MM.1S (cell line): ENCODE measurements at places on chromosomes 1 and 21.

- 0 out of 2 replicates have a peak, but pooled peaks cover 4% of the 10 kb centered on the region for H3K36me3 ChIP-seq
- no peaks in the 10 kb centered on the region for H3K27me3 ChIP-seq
- no peak overlapping the region for H3K27ac ChIP-seq
- no peak for DNase-seq
- H3K4me1 ChIP-seq, result no peaks in the 10 kb centered on the region
Observed at GRCh38 chr1:223774134-223774814, 61.9 kb downstream of the CAPN2 start.

DNA sequence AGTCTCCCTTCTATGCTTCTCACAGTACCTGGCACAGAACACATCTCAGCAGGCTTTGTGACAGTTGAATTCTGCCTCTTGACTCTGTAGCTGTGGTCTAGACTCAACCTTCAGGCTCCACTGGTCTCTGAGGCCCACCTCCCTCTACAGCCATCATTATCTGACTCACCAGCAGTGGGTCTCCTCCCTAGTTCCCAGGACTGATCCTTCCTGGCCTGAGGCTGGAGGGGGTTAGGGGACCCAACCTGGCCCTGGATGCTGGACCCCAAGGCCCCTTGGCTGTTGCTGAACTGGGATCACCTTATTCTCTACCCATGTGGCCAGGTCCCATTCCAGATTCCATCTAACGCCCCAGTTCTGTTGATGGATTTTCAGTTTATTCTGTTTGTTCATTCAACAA lies 43.1 kb upstream of the FOXO6 start:
- no peak overlapping the region for H3K4me3 ChIP-seq
- H3K27me3 ChIP-seq, result no peaks in the 10 kb centered on the region
- no peak for DNase-seq
- H3K27ac ChIP-seq, result no peak overlapping the region

- no peaks in the 10 kb centered on the region for H3K36me3 ChIP-seq
- H3K4me3 ChIP-seq, result no peak overlapping the region
- no peaks in the 10 kb centered on the region for H3K4me1 ChIP-seq
Observed at GRCh38 chr1:83573776-83574175, 425.2 kb downstream of the TTLL7 start.

DNA sequence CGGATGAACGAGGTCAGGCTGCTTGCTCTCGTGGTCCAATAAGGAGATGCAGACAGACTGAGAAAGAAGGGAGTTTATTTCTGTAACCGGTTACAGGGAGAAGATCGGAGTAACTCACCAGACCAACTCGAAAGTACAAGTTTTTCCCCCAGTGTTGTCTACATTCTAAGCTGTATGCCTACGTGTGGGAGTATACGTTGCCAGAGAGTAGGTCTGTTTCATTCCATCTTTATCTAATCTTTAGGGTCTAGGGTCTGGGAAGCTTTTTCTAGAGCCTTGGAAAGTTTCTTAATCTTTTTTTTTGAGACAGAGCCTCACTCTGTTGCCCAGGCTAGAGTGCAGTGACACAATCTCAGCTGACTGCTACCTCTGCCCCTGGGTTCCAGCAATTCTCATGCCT lies 4.7 kb upstream of the PADI1 start:
- no peaks in the 10 kb centered on the region for H3K36me3 ChIP-seq
- H3K4me1 ChIP-seq, result no peaks in the 10 kb centered on the region
- H3K27me3 ChIP-seq, result peaks cover 99% of the 10 kb centered on the region
- H3K4me3 ChIP-seq, result no peak overlapping the region
- no peak overlapping the region for H3K27ac ChIP-seq
- DNase-seq, result no peak

DNA sequence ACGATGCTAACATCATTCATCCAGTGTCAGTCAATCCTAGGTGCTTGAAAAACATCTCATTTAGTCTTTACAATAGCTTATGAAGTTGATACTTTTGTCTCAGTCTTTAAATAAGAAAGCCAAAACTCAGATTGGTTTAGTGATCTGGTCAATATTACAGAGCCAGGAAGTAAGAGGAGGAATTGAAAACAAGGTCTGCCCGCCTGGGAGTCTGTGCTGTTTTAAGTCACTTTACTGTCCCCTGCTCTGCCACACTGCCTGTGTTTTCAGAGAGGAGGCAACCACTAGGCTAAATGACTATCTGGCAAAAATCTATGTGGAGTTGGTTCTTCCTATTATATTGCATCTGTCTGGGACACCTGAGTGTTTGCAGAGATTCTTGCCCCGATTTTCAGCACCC lies 62.3 kb downstream of the ST6GALNAC3 start:
- H3K4me3 ChIP-seq, result no peak overlapping the region
- DNase-seq, result no peak
- H3K27me3 ChIP-seq, result no peaks in the 10 kb centered on the region
- H3K36me3 ChIP-seq, result no peaks in the 10 kb centered on the region
- H3K27ac ChIP-seq, result no peak overlapping the region

GRCh38 chr1:214075305-214075998 lies 87.7 kb downstream of the PROX1 start:
- H3K36me3 ChIP-seq, result no peaks in the 10 kb centered on the region
- H3K27ac ChIP-seq, result no peak overlapping the region
- H3K4me1 ChIP-seq, result no peaks in the 10 kb centered on the region
- no peaks in the 10 kb centered on the region for H3K27me3 ChIP-seq

GRCh38 chr1:111989531-111990025 lies at the start of gene KCND3:
KCND3 (minus strand) TSS chr1:111989668.
- H3K27me3 ChIP-seq, result no peaks in the 10 kb centered on the region
- H3K4me1 ChIP-seq, result no peaks in the 10 kb centered on the region
- H3K4me3 ChIP-seq, result no peak within 1 kb of the TSS
- no peaks in the 10 kb centered on the region for H3K36me3 ChIP-seq
- no peak within 1 kb of the TSS for H3K27ac ChIP-seq
- DNase-seq, result peak; percentile 17

GRCh38 chr1:64962441-64962840 lies 3.9 kb downstream of the JAK1 start:
- peaks cover 53% of the 10 kb centered on the region for H3K4me1 ChIP-seq
- H3K27ac ChIP-seq, result no peak overlapping the region
- no peak overlapping the region for H3K4me3 ChIP-seq
- no peak for DNase-seq
- H3K36me3 ChIP-seq, result no peaks in the 10 kb centered on the region
- H3K27me3 ChIP-seq, result no peaks in the 10 kb centered on the region

DNA sequence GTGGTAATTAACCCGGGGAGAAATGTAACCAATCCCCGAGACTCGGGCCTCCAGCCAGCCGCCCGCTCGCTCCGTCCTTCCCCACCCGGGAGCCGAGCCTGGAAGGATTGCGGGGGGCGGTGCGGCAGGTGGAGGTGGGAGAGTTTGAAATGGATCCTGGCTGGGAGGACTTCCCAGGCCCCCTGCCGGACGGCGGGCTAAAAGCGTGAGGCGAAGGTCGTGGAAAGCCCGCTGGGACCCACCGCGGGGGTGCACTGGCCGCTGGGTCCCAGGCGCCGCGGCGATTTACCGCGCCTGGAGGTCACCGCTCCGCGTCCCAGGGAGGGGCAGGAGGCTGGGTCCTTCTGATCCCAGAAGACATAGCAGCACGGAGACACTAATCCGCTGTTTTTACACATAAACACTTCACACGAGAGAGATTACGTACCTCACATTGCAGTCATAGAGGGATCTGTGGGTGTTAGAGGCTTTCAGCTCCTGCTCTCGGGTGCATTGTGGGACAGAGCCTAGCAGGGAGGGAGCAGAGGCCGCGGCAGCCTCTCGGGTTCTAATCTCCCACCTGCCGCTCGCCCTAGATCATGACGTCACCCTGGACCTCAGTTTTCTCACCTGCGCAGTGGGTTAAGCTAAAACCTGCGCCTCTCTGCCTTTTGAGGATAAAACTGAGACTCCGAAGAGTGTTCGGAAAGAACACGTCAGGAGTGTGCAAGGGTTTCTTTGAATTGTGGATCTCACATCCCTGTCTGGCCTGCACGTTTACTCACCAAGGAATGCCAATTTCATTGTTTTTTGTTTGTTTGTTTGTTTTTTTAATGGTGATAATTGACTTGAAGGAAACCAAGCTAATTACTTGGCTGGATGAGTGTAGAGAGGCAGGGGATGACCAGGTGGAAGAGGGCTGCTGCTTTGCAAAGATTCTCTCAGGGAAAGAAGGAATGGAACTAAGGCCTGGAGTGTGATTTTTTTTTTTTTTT lies 17.1 kb upstream of the TMEM9 start:
- peak; percentile 80 for DNase-seq
- H3K4me3 ChIP-seq, result peak overlapping the region; percentile 77
- no peaks in the 10 kb centered on the region for H3K27me3 ChIP-seq
- peaks cover 15% of the 10 kb centered on the region for H3K4me1 ChIP-seq
- peak overlapping the region; percentile 94 for H3K27ac ChIP-seq
- H3K36me3 ChIP-seq, result no peaks in the 10 kb centered on the region

DNA sequence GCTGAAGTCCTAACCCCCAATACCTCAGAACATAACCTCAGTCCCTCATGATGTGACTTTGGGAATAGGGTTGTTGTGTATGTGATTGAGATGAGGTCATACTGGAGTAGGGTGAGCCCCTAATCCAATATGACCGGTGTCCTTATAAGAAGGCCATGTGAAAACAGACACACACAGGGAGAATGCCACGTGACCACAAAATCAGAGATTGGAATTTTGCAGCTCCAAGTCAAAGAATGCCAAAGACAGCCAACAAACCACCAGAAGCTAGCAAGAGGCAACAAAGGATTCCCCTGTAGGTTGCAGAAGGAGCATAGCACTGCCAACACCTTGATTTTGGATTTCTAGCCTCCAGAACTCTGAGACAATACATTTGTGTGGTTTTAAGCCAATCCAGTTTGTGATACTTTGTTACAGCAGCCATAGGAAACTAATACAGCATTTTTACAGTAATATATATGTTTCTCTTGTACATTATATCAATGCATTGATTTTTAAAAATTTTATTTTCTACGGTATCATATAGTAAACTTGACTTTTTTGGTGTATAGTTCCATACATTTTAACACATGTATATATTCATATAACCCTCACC lies 5.4 kb downstream of the ZSWIM5 start:
- no peak overlapping the region for H3K4me3 ChIP-seq
- no peak for DNase-seq
- H3K27ac ChIP-seq, result no peak overlapping the region
- no peaks in the 10 kb centered on the region for H3K36me3 ChIP-seq
- H3K27me3 ChIP-seq, result no peaks in the 10 kb centered on the region
- no peaks in the 10 kb centered on the region for H3K4me1 ChIP-seq

DNA sequence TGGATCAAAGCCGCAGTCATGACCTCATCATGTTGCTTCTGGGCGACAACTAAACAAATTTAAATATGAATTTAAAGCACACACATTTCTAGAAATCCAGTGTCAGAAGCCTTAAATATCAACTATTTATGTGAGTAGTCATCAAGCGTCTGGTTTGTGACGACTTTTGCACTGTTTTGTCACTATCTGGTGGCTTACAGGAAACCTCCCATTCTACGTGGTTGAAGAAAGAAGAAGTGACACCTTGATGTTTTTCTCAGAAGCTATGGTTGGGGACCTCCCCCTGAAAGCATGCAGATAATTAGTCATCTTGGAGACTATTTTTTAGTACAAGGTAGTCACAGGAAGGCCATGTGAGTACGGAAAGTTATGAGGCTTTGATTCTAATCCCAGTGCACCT lies 58.5 kb downstream of the TENT5C start:
- H3K4me1 ChIP-seq, result peaks cover 73% of the 10 kb centered on the region
- peak; percentile 82 for DNase-seq
- no peaks in the 10 kb centered on the region for H3K27me3 ChIP-seq
- no peaks in the 10 kb centered on the region for H3K36me3 ChIP-seq
- no peak overlapping the region for H3K4me3 ChIP-seq

GRCh38 chr1:2322581-2323211 lies 68.7 kb downstream of the MORN1 start:
- no peaks in the 10 kb centered on the region for H3K4me1 ChIP-seq
- no peak for DNase-seq
- H3K36me3 ChIP-seq, result no peaks in the 10 kb centered on the region
- no peak overlapping the region for H3K27ac ChIP-seq

- no peak overlapping the region for H3K4me3 ChIP-seq
- H3K36me3 ChIP-seq, result no peaks in the 10 kb centered on the region
- H3K27me3 ChIP-seq, result no peaks in the 10 kb centered on the region
- H3K27ac ChIP-seq, result no peak overlapping the region
- H3K4me1 ChIP-seq, result peaks cover 8% of the 10 kb centered on the region
Observed at GRCh38 chr1:53590104-53590503, 130.9 kb downstream of the DMRTB1 start.

- no peaks in the 10 kb centered on the region for H3K27me3 ChIP-seq
- H3K4me3 ChIP-seq, result no peak overlapping the region
Observed at GRCh38 chr1:56297904-56298303, 281.5 kb downstream of the PLPP3 start.

DNA sequence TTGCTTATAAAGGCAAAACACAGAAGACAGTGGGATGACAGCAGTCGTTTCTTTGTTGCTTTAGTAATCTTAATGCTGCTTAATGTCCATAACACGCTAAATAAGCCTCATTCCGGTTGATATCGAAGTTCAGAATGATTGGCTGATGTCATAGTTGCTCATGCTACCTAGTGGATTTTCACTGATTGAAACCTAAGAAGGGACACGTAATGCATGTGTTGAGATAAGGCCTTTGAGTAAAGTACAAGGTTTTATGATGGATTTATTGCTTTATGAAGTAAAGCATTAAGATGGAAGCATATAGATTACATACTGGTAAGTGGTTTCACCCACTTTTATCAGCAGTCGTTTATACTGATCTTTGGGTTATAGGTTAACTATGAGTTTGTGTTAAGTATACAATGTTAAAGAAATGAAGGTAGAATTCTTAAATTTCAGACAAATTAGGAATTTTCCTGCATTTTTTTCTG lies 25.1 kb downstream of the IARS2 start:
- H3K36me3 ChIP-seq, result peaks cover 9% of the 10 kb centered on the region; the same call in 1 of the 2 replicates
- H3K27me3 ChIP-seq, result no peaks in the 10 kb centered on the region
- no peak overlapping the region for H3K27ac ChIP-seq
- no peaks in the 10 kb centered on the region for H3K4me1 ChIP-seq

- no peaks in the 10 kb centered on the region for H3K4me1 ChIP-seq
- no peak overlapping the region for H3K4me3 ChIP-seq
- no peak overlapping the region for H3K27ac ChIP-seq
- H3K36me3 ChIP-seq, result no peaks in the 10 kb centered on the region
- DNase-seq, result no peak
Observed at GRCh38 chr1:77991638-77992037, 12.8 kb upstream of the FUBP1 start.

DNA sequence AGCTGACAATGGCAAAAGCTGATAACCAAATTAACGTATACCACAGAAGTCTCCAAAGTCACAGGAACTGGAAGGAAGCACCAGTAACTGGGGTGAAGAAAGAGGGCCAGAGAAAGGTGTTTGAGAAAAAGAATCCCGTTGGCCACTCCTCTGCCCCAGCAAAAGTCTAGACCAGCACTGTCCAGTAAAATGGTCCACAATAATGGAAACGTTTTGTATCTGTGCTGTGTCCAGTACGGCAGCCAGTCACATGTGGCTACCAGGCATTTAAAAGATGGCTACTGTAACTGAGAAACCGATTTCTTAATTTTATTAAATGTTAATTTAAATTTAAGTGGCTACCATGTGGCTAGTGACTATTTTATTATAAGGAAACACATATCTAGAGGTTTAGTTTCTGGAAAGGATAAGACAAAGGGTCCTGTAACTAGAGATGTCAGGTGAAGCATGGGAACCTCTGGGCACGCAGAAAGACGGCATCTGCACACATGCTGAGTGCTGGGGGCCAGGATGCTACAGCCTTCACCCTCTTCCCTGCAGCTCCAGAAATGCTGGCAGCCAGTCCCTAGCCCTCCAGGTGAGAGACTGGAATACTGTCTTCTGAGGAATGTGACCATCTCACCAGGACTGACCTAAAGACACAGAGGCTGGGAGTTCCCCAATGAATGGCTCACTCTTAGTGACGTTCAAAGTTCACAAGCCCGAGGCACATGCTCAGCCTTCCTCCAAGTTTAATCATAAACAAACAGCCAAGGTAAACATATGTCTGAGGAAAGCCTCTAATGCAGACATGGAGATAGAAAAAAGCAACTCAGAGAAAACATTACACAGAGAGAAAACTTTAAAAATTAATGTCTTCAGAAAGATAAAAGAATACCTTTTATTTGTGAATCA lies 50.7 kb downstream of the JAK1 start:
- H3K36me3 ChIP-seq, result no peaks in the 10 kb centered on the region
- DNase-seq, result no peak
- H3K4me3 ChIP-seq, result no peak overlapping the region
- H3K4me1 ChIP-seq, result peaks cover 10% of the 10 kb centered on the region
- no peak overlapping the region for H3K27ac ChIP-seq
